ENCODE measurements at places on chromosomes 6 and 20.

DNA sequence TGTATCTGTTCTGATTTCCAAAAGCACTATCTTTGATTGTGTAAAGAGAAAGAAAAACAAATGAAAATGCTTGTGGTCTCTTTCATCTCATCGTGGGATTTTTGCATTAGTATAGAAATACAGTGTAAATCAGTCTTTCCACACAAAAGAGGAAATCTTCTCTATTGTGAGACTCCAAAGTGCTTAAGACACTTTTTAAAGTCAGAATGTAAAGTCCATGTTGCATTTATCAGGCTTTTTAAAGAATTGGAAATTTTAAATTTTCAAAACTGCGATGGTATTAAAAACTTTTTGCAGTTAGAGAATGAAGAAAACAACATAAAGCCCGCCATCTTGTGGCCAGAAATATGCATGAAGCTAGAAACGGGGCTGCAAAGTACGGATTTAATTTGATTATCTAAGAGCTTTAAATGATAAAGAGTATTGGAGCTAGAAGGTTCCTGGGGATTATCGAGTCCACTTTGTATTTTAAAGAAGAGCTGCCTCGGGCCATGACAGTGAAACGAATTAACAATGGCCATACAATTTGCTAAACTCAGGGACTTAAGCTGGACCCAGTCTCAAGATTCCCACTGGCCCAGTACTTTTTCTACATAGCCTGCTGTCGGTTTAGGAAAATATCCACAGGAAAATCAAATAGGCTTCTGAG lies 339.6 kb downstream of the ARHGAP18 start:
- DNase-seq = peak; percentile 48

DNA sequence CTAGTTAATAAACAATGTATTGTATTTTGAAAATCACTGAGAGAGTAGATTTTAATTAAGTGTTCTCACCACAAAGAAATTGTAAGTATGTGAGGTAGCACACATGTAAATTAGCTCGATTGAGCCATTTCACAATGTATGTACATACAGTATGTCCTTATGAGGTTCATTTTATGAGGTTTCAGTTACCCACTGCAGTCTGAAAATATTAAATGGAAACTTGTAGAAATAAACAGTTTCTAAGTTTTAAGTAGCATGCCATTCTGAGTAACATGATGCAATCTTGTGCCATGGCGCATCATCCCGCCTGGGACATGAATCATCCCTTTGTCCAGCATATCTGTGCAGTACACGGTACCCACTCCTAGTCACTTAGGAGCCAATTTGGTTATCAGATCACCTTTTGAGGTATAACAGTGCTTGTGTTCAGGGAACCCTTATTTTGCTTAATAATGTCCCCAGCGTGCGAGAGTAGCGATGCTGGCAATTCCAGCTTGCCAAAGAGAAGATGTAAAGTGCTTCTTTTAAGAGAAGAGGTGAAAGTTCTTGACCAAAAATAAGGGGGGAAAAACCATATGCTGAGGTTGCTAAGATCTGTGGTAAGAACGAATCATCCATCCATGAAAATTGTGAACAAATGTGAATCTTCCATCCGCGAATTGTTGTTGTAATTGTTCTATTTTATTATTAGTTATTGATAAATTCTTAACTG lies 64.7 kb downstream of the KCNS1 start:
- peak; percentile 68 for DNase-seq

DNA sequence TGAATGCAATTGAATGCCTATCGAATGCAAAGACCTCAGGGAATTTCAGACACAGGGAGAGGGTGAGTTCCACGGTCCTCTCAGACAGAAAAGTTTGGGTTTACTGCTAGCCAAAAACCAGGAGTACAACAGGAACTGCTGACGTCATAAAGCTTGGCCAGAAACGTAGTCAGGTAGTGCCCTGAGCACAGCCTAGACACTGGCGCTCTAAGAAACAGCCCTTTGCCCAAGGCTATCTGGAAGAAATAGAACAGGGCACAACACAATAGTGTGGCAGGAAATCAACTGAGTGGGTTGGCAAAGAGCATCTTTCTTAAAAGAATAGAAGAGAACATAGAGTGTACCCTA lies 58.0 kb downstream of the GFOD1 start:
- DNase-seq = no peak

DNA sequence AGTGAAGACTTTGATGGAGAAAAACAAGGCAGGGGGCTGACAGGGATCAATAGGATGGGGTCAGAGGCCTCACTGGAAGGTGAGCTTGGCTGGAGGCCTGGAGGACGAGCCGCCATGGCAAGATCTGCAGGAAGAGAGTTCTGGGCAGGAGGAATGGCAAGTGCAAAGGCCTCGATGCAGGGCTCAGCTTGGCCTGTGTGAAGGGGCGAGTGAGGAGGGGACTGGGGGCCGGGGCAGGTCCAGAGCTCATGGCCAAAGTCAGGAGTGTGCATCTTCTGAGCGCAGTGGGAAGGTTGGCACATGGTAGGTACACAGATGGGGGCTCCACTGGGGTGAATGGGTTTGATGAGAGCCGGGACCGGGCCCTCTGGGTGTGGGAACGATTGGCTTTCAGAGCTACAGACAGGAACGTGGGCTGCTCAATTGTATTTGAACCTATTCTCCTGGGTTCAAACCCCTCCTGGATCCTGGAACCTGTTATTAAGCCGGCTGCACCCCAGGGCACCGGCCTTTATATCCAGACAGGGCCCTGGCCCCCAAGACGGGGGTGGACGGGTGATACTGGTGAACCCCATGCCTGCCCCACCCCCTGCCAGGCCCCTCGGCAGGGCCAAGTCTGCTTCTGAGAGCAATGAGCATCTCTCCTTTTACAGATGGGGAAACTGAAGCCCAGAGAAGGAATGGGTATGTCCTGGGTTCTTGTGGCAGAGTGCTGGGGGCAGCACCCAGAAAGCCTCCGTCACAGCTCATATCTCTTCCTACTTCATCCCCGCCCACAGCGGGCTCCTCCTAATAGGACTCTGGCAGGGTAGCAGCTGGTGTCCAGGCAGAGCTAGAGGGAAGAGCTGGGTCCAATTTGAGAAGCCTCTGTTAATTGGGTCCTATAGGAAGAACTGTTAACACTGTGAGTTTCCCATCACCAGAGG lies 106.1 kb downstream of the CEBPB start:
- peak; percentile 65 for DNase-seq

GRCh38 chr6:25911351-25911750 lies 19.1 kb downstream of the SLC17A2 start:
- no peak for DNase-seq

DNA sequence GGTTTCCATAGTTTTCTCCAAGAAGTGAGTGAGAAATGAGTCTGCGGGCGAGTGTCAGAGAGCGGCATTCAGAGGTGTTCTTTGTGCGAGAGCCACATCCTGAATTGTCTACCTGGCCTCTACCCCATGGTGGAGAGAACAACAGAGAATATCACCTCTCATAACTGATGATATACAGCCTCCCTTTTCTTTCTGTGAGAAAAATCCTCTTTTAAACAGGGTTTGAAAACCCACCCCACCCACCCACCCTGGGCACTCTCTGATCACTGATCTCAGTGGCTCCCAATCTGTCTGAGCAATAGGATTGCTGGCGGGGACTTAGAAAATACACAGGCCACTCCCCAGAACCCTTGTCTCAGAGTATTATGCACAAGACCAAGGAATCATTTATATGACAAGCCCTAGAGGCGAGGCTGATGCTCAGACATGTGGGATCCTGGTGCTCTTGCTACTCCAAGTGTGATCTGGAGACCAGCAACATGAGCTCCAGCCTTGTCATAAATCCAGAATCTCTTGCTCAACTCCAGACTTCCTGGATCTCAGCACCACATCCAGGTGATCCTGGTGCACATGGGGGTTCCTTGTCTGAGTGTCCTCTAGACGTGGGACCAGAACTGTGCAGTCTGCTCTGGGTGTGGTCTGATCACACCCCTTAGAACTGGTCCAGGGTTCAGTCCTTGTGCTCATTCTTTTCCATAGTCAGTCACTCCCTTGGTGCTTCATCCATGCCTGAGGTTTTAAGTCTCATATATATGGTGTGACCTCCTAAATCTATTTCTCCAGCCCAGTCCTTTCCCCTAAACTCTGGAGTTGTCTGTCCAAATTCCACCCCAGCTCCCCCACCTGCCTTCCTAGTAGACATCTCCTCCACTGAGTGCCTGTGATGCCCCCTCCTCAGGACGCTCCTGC lies 5.3 kb downstream of the HLA-B start:
- DNase-seq = no peak

DNA sequence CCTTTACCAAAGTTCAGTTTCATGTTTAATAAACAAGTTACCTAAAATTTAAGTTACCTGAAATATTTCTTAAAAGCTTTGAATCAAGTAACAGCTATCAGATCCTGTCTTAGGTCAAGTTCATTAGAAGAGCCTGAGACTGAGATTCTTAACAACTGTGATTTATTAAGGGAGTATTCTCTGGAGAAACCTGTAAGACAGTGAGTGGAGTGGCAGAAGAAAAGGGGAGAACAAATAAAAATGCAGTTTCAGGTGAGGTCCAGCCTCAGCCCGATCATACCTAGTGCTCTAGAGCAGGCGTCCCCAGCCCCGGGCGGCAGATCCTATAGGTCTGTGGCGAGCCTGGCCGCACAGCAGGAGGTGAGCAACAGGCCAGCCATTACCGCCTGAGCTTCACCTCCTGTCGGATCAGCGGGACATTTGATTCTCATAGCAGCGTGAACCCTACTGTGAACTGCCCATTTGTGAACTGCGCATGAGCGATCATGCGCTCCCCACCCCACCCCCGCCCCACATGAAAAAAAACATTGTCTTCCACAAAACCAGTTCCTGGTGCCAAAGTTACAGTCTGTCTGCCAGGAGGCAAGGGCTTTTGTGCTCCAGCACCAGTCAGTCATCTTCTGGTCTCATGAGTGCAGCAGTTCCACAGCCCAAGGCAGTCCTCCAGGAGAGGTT lies 59.2 kb upstream of the ADGRB3 start:
- DNase-seq = no peak
